Amniotic stem cell (primary cell): ENCODE measurements at places on chromosomes 4 and X.

GRCh38 chr4:24880186-24880585, 32.7 kb downstream of the CCDC149 start:
- DNase-seq, result no peak

GRCh38 chr4:105170711-105171110, 24.0 kb downstream of the TET2 start:
- DNase-seq, result no peak

GRCh38 chr4:128255906-128256305, 31.7 kb downstream of the PGRMC2 start:
- DNase-seq, result no peak

DNA sequence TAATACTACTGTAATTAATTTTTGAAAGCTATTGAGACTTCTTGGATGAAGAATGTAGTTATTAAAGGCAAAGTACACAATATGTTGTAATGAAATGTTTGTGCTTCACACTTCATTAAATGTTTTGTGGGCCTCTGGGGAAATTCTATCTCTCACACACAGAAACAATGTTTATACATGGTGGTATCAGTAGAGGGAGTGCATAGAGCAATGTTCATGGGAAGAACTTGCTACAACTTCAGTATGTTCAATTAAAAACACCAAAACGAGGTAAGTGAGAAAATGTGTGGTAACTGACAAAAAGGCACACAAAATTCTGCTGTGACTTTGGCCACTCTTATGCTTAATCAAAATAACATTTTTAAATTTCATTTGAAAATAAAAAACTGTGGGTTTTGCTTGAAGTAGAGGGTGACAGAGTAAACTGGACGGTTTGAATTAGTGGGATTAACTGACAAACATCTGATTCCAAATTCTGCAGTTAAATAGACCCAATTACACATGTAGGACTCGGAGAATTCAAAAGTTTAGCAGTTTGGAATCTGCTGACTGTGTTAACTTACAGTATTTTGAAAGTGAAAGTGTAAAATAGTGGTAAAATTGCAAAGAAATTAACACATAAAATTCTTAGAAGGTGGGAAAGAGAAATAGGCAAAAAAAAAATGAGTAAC, 111.4 kb upstream of the TTC29 start:
- DNase-seq, result no peak

GRCh38 chr4:185580699-185581098, 45.4 kb upstream of the PDLIM3 start:
- no peak for DNase-seq

DNA sequence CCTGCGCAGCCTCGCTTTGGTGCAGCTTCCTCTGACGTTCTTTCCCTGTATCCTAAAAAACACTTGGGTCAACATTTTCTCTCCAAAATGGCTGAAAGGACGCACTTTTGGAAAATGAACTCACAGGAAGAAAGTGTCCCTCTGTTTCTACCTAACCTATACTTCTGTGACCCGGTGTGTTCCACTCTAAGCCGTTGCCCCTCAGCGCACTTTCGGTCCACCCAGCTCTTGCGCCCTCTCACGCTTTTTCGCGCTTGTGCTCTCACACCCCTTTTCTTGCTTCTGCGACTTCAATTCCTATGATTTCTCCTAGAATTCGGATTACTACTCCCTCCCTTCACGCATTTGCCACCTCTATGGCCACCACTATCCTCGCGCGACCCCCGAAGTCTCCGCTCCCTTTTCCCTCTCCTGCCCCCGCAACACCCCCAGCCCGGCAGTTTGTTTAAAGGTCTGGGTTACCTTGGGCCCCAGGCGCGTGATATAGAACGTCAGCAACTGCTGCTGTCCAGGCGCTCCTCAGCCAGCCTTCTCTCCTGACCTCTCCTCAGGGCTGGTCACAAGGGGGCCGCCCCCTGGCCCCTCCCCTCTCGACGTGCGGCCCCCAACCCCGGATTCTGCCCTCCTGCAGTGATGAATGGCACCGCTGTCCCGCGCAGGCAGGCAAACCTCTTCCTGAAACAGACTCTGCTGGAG, at the start of gene USP51:
Gene USP51 (minus strand): TSS at position 535 of the 696 bp plus-strand sequence. CDS start 909 bp downstream, outside the sequence.
- no peak for DNase-seq

GRCh38 chr4:2619459-2619858, 83.0 kb downstream of the FAM193A start:
- DNase-seq, result no peak

DNA sequence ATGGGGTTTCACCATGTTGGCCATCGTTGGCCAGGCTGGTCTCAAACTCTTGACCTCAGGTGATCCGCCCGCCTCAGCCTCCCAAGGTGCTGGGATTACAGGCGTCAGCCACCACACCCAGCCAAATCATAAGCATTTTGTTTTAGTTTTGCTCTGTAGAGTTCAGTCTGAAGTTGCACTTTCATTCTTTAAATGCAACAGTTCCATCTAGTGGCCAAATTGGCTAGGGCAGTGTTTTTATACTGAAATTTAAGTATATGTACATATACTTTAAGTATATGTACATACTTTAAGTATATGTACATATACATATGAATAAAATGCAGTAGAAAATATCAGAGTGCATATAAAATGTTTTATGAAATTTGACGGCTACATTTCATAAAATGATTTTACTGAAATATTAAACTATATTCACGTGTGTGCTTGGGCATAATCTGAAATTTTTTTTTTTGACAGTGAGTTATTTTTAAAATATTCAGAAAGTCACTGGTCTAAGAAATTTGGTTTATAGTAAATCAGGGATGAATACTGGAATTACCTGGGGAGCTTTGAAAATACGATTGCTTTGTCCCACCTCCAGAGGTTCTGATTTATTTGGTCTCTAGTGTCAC, 145.5 kb downstream of the NWD2 start:
- DNase-seq, result no peak

- no peak for DNase-seq
Measured at GRCh38 chrX:155745792-155746191, 133.0 kb upstream of the TMLHE start.

DNA sequence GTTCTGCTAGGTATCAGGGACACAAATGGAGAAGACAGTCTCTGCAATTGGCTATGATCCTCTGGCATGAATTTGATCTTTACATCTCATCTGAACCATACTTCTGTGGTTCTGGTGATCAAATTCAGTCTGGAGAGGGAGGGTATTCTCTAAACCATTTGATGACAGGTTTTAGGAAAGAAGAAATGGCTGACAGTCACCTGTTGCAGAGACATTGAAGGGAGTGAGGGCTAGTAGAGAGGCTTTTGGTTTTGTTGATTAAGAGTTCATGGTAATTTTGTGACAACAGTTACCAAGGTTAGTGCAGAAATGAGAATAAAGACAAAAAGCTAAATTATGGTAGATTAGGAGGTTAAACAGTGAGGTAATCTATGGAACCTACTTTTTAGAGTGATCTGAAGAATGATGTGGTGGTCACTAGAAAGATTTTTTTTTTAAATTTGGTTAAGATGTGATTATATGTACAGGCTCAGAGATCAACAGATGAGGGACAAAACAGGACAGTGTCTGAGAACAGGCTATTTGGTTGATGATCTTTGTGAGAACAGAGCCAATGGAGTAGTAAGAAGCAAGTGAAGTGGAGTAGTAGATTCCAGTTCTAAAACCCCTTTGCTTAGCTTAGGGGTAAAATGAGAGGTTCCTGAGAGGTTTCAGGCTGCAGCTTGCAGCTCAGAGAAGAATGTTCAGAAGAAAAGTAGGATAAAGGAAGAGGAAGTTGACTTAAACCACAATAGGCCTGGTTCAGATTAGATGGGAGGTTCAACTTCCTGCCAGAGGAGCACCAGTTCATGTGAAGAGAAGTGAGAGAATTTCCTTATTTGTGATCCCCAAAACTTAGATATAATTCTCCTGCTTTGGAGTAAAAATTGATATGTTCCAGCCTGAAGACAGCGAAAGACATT, 34.7 kb downstream of the VSIG4 start:
- DNase-seq, result no peak

DNA sequence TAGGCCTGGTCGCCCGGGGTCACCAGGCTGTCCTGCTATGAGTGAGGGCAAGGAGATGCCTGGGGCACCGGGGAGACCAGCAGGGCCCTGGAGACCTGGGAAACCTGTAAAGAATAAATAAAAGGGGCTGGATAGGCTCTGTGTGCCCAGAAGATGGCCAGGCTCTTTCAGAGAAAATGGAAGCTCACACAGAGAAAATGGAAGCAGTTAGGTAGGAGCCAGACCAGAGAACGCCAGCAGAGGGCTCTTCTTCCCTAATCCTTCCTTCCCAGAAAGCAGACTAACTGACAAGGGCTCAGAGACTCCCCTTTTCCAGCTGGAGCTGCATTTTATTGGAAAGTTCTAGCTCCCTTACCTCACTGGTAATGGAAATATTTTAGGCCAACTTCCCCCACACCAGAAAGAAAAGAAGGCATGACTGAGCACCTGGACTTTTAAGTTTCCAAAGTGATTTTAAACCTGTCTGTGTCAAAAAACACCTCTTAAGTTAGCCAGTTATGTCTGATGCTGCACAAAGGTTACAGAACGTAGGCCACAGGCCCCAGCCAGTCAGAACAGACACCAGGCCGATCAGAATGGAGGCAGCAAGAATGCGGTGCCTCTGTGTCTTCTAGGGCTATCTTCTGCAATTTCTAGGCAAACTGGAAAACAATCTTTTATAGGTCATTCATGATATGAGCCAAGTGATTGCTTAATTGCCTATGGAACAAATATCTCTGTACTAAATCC, 74.0 kb downstream of the ATG4A start:
- DNase-seq, result no peak

GRCh38 chr4:127777487-127777886, 4.6 kb upstream of the HSPA4L start:
- no peak for DNase-seq

DNA sequence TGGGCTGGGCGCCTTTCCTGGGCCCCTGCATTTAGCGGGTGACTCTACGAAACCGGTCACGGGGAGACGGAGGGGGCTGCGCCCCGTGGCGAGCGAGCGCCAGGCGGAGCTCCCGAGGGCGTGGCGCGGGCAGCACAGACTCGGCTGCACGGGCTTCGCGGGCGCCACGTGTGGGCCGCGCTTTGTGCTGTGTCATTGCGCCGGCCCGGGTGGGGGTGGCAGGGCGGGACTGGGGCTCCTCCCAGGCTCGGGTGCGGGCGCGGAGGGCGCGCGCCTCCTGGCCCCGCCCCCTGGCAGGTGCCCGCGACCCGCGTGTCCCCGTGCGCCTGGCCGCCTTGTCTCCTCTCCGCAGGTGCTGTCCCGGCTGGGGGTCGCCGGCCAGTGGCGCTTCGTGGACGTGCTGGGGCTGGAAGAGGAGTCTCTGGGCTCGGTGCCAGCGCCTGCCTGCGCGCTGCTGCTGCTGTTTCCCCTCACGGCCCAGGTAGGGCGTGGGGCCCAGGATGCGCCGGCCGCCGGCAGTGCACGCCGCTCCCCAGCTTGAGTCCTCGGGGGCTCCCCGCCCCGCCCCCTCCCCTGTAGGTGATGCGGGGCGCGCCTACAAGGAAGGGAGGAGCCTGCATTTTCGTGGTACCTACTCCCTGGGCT, 651 bp downstream of the UCHL1 start:
- DNase-seq, result peak; percentile 22

DNA sequence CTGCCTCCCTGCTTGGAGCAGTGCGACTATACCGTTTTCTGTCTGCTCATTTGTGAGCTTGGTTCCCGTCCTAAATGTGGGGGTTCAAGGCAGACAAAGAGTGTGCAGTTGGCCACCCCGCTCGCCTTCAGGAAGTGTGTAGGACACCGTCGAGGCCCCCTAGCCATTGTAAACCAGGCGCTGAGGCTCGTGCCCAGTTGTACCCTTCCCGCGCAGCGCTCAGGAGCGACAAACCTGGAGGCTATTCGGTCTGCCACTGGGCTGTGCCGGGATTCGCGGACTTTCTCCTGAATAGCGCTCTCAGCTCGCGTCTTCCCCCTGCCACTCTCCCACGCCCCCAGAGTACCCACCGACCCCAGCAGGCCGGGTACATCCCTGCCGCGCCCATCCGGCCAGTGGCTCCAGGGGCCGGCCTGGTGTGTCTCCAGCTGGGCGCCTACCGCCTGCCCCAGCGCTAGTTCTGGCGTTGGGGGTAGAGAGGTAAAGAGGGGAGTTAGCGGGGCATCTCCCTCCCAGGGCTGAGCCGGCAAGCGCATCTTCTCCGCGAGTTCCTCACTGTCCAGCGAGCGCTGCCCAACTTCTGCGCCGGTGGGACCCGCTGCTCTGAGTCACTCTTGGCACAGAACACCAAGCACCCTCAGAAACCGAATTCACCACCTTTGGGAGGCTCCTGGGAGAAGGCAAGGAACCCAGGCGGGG, 880 bp upstream of the LONRF3 start:
- DNase-seq, result no peak

GRCh38 chrX:2967998-2968909, 38.1 kb upstream of the ARSH start:
- peak; percentile 32 for DNase-seq
